ENCODE measurements at places on chromosomes 7 and 10.

DNA sequence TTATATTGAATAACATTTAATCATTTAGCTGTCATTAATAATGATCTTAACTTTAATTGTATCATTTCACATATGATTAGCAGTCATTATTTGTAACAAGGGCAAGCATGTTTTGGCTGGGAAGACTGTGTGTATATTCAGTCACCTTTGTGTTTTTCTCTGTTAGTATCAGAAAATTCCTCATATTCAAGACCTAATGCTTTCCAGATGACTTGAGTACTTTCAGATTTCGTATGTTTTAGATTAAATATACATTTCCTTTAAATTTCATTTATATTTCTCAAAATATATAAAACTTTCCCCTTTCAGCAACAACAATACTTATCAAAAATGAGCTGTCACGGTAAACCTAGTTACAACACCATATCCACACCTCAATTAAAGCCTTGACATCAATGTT, 6.3 kb upstream of the CACNA2D1 start:
- DNase-seq, result no peak

DNA sequence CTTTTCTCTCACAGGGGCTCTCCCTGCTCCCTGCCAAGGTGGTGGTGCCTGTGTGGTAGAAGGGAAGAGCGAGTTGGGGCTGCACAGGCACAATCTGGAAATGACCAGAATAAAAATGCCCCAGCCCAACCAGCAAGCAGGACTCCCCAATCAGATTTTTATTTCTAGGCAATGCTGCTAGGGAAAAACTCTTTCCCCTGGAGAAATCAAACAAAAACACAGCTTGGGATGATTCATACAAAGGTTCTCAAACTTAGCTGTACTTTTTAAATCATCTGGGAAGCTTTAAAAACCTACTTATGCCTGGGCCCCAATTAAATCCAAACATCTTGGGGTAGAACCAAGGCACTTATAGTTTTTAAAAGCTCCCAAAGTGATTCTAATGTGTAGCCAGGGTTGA, 243.2 kb downstream of the HTR7 start:
- no peak for DNase-seq

GRCh38 chr10:112520914-112521313, 73.9 kb downstream of the VTI1A start:
- DNase-seq, result no peak

DNA sequence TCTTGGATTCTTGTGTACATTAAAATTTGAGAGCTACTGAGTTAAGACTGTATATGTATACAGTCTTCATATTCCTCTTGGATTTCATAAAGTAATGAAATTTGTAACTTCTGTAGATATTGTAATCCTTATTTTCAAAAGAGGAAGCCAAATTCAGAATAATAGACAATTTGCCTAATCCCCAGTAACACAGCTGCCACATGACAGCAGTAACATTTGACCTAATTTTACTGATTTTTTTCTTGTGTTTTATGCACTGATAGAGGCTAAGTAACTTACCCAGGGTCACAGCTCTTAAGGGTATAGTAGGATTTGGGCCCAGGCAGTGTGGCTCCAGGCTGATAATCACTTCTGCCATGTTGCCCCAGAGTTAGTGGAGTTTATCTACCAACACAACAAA, 40.4 kb upstream of the IL6 start:
- no peak for DNase-seq

- peak; percentile 6 for DNase-seq
Measured at GRCh38 chr10:7410862-7411670, at the start of gene SFMBT2. Gene SFMBT2, minus strand, starts transcription at chr10:7411034. Its CDS starts 29,136 bp downstream, at chr10:7381898.

- DNase-seq, result no peak
Measured at GRCh38 chr7:155277385-155277994, 20.2 kb upstream of the INSIG1 start.

- DNase-seq, result no peak
Measured at GRCh38 chr7:156524818-156525597, 115.6 kb upstream of the RNF32 start.

DNA sequence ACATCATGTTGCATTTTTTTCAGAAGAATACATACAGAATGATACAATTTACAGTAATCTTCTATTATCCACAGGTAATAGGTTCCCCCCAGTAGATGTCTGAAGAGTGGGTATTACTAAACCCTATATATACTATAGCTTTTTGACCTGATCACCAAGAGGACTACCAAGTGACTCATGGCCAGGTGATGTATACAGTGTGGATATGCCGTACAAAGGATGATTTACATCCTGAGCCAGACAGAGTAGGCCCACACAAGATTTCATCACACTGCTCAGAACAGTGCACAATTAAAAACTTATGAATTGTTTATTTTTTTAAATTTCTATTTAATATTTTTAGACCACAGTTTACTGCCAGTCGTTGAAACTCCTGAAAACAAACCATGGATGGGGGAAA, 70.6 kb downstream of the STEAP1B start:
- no peak for DNase-seq

DNA sequence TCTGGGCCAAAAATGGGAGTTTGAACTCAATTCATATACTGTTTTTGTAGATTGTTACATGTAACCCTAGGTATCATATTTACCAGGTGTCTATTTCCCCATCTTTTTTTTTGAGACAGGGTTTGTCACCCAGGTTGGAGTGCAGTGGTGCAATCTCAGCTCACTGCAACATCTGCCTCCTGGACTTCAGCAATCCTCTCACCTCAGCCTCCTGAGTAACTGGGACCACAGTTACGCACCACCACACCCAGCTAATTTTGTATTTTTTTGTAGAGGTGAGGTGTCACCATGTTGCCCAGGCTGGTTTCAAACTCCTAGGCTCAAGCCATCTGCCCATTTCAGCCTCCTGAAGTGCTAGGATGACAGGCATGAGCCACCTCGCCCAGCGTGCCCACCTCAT, 28.2 kb upstream of the FBXW4 start:
- DNase-seq, result no peak

DNA sequence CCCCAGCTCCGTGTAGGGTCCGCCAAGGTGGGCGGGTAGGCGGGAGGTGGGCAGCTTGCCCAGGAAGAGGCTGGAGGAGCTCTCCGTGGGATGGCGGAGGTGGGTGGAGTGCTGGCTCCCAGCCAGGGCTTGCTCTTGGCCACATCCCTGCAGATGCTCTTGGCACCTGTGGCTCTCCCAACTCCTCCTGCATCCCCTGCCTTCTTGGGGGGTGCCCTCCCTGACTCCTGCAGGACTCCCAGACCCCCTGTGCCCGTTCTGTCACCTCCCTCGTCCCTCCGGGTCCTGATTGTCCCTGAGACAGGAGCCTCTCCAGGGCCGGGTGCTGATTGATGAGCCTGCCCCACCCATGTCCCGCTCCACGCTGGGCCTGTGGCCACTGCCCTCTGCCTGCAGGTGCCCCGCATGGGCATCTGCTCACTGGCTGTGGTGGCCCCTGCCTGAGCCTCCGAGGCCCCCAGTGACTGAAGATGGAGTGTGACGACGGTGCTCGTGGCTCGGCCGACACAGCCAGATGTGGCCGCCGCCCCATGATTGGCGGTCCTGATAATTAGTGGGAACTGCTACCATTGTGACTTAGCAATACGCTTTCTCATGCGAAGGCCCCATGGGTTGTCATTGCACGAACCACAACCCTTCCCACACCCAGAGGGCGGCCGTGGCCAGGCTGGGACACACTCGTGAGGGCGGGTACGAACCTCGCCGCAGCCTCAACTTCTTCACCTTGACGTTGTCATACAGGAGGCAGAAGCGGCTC, 23.6 kb downstream of the CFAP46 start:
- no peak for DNase-seq

Measured in NCI-H774 (cell line).